ENCODE measurements at places on chromosomes 7 and 10.

GRCh38 chr7:150983893-150984368, 5.8 kb upstream of the KCNH2 start:
- no peak for DNase-seq

GRCh38 chr7:71912476-71912875, 499.7 kb downstream of the CALN1 start:
- DNase-seq = no peak

GRCh38 chr10:34804306-34804705, 10.8 kb downstream of the PARD3 start:
- DNase-seq = no peak

GRCh38 chr7:33395340-33395739, 266.0 kb downstream of the BBS9 start:
- DNase-seq = no peak

GRCh38 chr10:115093776-115094408, 727 bp downstream of the ATRNL1 start:
- no peak for DNase-seq

Measured in HCT116 (cell line).